ENCODE measurements at places on chromosomes 2 and 18.

DNA sequence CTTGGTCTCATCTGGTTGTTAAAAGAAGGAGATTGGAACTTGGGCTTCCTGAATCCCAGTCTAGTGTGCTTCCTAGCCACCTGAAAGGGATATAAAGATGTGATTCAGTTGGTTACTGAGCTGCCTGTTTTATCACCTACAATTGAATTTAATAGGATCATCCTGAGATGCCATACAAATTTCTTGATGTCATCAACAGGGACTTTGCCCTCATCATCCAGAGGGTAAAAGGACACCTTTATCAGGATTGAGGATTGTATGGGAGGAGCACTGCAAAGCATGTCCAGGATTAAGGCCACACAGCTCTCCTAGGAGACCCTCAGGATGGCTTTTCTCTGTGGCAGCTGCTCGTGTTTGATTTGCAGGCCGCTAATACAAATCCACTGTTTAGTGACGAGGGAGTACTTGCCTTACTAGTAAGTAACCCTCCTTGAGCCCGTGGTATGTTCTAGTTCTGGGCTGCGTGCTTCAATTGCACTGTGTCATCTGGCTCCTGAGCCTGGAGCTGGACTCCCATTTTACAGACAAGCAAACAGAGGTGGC, 28.6 kb downstream of the SH3RF3 start:
- no peak for DNase-seq

GRCh38 chr2:68237404-68237803, 14.9 kb downstream of the PPP3R1 start:
- DNase-seq, result no peak

DNA sequence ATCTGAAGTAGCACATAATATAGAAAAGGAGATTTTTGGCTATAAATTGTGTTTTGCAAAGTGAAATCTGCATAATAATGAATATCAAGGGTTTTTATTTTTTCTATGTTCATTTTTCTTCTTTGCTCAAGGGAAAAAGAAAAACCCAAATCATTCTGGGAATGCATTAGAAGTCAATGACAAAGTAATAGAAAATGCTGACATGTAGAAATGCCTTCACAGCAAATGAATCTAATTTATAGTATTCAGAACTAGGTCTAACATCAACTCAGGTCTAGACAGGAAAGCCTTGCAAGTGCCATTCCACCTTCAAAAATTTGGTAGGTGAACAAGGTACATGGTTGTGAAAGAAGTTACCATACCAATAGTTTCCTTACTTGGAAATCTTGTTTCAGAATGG, 831.5 kb upstream of the CELF4 start:
- no peak for DNase-seq

DNA sequence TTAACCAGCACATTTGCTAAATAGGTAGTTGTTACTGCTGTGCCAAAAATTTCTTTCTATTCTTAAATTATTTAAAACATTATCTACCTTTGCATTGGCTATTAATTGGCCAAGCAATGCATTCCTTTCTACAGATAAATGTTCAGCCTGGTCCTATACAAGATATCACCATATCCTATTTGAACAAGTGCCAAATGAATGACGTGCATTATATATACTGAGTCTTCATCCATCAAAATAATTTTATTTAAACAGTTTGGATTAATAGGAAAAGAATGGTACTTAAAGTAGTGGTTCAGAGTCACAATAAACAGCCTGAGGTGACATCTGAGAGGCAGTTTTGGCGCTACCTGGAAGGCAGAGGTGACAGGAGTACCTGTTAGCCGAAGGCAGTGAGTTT, 230.1 kb upstream of the EPAS1 start:
- DNase-seq, result no peak

- DNase-seq, result no peak
These were observed 59.8 kb downstream of the SOX11 start for GRCh38 chr2:5751873-5752482.

- no peak for DNase-seq
These were observed 68.0 kb downstream of the KLHL29 start for GRCh38 chr2:23452853-23453420.

Data from globus pallidus (tissue), 1 donor.